Daoy (cell line): ENCODE measurements at places on chromosomes 7 and 10.

- peak; percentile 86 for DNase-seq
Observed at GRCh38 chr7:38311329-38311937, 38.0 kb upstream of the TARP start.

DNA sequence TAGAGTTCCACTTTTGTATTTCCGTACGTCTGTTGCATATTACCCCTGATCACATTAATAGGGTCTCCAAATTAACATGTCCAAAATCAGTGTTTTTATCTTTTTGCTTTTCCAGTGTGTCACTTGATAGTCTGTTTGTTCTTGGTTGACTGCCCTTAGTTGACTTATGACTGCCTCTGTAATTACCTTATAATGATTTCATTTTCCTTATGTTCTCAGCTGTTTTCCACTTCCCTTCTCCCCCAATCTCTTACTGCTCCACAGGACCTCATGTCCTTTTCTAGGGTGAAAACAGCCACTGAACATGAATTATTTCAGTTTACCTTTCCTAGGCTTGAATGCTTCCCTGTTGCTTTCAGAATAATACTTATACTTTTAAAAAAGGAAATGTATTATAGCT, 54.7 kb downstream of the MAPK8 start:
- no peak for DNase-seq

GRCh38 chr7:15433151-15433550, 128.7 kb downstream of the AGMO start:
- no peak for DNase-seq

DNA sequence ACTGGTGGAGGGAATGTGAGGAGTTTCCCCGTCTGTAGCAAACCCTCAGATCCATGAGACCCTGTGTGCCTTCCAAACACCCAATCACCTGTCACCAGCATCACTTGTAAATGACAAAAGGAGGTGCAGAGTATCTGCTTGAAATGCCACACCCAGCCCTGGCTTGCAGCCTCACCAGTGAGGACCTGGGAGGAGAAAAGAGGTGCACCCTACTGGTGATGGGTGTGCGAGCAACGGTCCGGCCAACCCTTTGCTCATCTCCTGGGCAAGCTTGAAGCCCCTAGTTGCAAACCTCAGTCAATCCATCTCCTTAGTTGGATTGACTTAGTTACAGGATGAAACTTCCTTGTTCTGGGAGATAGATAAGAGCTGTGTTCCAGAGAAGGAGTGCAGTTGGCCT, 62.4 kb upstream of the WAPL start:
- no peak for DNase-seq

DNA sequence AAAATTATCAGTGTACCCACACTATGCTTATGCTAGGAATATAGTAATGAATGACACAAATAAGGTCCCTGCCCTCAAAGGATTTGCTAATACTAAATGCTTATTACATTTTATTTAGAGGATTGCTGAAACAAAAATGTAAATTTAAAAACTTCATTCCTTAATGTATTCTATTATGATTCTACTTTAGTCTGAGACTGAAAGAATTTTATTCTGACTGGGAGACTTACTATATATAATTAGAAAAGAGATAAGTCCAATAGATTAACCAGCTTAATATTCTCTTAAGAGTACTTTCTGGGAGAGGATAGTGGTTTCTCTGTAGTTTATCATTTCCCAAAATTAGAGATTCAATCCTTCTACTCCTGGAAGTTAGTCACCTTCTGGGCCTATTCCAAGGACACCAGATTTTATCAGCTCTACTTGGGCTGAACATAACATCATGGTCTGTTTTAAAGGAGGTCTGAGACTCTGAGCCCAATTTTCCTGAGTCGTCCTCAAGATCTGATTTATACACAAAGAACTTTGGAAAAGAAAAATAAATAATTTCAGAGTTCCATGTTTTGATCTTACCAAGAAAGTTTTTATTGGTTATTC, 41.1 kb downstream of the ASZ1 start:
- DNase-seq: peak; percentile 31

GRCh38 chr10:67079126-67079525, 153.3 kb downstream of the LRRTM3 start:
- no peak for DNase-seq

- DNase-seq: peak; percentile 46
Observed at GRCh38 chr7:155299535-155300202, 2.0 kb downstream of the INSIG1 start.

GRCh38 chr10:119669975-119670640, 18.9 kb downstream of the BAG3 start:
- DNase-seq: no peak

DNA sequence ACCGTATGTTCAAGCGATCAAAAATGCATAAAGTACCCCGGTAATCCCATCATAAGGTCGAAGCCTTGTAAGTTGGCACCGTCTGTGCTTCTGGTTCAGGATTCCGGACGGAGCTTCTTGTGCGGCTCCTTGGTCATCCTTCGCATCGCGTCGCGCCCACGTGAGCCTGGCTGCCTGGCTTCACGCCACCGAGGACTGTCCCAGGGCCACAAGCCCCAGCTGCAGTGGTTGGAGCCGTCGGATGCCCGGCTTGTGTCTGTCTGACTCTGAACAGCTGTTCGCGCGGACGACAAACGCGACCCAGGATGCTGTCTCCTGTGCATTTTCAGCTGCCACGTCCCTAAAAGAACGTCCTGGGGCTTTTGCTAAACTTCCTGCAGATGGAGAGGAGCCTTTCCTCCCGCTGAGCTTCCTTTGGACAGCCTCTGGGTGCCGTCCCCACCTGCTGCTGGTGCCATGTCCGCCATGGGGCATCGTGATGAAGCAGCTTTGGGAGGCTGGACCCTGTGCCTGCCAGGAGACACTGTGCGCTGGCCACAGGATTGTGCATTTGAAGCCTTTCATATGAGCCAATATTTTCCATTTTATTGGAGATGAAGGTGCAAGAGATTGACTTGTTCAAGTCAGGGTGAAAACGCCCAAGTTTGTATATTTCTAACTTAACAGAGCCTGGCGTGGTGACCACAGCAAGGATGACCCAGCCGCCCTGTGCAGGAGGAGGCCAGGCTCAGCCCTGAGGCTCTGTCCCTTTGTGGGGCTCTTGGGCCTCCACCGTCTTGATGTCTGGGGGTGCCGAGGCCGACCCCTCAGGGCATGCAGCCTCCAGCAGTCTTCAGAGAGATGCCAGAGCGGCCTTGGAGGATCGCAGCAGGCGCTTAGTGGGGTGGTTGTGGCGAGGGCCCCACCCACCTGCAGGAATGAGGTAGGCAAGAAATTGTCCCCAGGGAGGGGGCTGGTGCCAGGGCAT, 6.7 kb upstream of the JAKMIP3 start:
- DNase-seq: no peak

DNA sequence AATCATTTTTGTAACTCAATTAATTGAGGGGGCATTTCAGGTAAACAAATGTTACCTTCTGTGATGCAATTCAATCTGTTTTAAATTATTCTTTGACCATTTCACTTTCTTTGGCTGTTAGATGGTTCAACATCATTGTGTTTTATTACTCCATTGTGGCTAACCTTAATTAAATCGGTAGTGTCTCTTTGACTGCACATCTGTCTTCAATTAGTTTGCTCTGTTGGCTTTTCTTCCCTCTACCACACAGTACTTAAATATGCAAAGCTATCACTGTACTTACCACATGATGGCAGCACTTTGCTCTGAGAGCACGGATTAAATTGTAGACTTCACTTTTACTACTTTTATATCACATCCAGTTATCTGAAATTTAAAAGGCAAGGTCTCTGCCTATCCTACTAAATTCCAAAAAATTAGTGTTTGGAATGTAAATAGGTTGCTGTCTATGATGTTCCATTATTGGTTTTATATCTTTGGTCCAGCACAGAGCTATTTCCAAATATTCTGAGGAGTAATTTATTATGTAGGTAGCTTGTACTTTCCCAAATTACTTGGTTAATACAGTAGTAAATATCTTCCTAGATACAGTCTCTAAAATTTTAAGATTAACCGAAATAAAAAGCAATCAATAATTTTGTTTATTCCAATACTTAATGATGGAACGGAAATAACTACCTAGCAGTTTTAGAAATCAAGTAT, 352.0 kb downstream of the PCLO start:
- peak; percentile 59 for DNase-seq

- DNase-seq: peak; percentile 48
Observed at GRCh38 chr7:149624006-149624405, 126.4 kb upstream of the ZNF746 start.

DNA sequence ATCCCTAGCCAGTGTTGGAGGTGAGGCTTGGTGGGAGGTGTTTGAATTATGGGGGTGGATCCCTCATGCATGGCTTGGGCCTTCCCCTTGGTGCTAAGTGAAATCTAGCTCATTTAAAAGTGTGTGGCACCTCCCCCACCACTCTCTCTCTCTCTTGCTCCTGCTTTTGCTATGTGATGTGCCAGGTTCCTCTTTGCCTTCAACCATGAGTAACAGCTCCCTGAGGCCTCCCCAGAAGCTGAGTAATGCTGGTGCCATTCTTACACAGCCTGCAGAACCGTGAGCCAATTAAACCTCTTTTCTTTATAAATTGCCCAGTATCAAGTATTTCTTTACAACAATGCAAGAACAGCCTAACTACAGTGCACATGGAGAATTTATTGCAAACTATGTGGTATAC, 188.8 kb upstream of the POT1 start:
- DNase-seq: no peak

DNA sequence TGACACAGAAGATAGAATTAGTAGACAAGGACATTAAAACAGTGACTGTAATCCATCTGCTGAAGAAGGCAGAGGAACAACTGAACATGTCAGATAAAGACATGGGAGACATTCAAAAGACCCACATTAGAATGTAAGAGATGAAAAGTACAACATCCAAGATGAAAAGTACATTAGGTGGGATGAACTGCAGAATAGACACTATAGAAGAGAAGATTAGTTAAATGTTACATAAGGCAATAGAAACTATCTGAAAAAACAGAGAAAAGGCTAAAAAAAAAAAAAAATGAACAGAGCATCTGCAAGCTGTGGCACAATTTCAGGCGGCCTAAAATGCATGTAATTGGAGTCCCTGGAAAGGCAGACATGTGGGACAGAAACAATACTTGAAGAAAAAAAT, 21.6 kb downstream of the NUB1 start:
- DNase-seq: no peak

DNA sequence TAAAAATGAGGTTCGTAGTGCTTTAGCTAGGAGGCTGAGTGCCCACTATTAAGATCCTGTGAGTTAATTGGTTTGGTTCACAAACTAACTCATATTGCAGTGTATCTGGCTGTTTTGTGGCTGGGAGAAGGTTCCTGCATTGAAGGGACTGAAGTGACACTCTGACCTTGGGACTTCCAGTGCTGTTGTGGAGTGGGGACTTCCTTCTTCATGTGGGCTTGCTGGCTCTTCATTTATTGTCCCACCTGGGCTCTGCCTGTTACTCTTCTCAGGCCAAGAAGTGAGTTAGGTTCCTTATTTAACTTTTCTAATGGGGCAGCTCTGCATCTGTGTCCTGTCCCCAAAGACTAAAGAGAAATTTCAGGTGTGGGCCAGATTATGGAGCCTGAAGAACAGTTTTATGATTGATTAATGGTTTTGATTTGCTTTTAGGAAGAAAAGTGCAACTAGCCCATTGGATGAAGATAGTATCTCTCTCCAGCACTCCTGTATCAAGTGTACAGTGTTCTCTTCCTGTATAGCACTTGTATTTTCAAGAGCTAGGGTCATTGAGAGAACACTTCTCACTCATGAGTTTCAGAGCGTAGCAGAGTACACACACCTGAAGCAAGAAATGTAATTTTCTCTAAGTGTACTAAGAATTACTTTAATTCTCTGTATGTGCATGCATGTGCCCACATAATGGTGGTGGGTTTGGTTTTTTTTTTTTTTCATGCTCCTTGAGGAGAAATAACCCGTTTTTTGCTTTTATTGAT, 54.8 kb downstream of the AUTS2 start:
- no peak for DNase-seq

- DNase-seq: no peak
Observed at GRCh38 chr10:130929422-130930325, 381.8 kb downstream of the TCERG1L start.

GRCh38 chr7:48250441-48250951, 79.2 kb downstream of the ABCA13 start:
- peak; percentile 25 for DNase-seq

DNA sequence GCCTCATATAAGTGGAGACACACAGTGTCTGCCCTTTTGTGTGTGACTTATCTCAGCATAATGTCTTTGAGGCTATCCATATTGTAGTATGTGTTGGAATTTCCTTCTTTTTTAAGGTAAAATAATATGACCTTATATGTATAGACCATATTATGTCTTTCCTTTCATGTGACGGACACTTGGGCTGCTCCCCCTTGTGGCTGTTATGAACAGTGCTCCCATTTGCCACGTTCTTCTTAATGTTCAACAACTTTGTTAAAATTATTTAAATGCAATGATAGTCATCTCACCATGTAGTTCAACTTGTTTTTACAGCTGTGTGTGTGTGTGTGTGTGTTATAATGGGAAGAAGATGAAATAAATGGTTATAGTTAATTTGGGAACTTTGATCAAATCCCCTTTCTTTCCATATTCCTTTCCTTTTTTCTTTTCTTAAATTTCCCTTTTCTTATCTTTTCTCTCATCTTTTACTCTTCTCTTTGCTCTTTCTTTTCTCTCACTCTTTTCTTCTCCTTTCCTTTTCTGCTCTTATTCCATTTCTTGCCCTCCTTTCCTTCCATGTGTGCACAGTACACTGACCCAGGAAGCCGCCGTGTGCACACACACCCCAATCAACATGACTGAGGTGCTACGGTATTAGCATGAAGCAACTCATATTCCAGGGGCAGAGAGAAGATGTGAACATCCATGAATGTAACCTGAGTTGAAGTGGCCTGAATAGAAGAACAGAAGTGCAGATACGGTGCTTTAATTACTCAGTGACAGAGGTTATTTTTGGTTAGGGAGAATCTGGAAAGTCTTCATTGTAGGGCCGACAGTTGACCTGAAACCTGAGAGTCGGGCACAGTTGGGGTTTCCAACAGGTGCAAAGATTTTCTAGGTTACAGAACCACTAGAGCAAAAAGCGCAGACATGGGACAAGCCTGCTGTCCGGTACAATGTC, 596.6 kb downstream of the SDK1 start:
- DNase-seq: peak; percentile 57

GRCh38 chr10:125169279-125169678, 8.9 kb upstream of the CTBP2 start:
- DNase-seq: no peak

GRCh38 chr10:119441151-119441821, 101.2 kb downstream of the RGS10 start:
- no peak for DNase-seq

GRCh38 chr7:11458736-11459483, 373.1 kb downstream of the THSD7A start:
- DNase-seq: peak; percentile 69

DNA sequence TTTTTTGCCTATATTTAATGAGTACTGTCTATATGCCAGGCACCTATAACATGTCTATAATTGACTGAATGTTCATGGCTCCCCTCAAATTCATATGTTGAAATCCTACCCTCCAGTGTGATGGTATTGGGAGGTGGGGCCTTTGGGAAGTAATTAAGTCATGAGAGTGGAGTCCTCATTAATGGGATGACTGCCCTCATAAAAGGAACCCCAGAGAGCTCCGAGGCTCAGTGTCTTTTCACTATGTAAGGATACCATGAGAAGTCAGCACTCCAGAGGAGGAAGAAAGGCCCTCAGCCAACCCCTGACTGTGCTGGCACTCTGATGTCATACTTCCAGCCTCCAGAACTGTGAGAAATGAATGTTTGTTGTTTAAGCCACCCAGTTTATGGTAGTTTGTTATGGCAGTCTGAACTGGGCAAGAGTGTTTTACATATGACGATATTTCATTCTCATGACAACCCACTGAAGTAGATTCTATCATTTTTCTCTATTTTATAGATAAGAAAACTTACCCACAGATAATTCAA, 61.1 kb upstream of the PCGF5 start:
- no peak for DNase-seq
